ENCODE measurements at places on chromosomes 5 and 9.

- DNase-seq = no peak
Measured at GRCh38 chr9:123129423-123129822, 96.0 kb downstream of the GPR21 start.

DNA sequence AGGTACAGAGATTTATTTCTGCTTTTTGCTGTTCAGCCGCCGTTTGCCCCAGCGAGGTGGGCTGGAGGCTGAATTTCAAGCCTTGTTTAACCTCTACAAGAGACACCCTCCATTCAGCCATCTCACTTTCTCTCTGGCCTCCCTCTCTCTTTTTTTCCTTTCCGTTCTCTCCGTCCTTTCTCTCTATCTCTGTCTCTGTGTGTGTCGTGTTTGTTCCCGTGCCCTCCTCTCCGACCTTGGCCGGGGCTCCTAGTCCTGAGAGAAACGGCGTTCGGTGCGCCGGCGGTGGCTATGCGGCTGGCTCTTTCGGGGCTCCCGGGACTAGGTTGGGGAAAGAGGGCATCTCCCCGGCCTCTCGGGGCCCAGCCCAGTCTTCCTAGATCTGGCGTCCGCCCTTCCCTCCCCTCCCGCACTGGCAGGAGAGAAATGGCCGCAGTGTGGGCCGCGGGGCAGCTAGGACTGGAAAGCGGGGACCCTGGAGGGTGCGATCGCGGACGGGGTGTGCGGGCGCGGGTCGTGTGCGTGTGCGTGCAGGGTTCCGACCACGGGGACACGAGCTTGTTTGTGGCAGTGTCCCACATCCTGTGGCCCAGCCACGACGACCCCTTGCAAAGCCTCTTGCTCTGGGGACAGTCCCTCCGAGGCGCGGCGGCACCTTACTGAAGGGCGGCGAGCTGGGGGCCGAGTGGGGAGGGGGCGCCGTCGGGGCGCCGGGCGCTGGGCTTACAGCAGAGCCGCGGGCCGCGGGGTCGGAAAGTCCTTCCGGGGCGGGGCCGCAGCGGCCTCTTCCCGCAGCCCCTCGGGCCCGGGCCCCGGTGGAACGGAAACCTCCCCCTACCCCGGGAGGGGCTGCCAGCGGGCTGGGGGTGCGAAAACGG is 5.7 kb downstream of the LHX2 start:
- no peak for DNase-seq

DNA sequence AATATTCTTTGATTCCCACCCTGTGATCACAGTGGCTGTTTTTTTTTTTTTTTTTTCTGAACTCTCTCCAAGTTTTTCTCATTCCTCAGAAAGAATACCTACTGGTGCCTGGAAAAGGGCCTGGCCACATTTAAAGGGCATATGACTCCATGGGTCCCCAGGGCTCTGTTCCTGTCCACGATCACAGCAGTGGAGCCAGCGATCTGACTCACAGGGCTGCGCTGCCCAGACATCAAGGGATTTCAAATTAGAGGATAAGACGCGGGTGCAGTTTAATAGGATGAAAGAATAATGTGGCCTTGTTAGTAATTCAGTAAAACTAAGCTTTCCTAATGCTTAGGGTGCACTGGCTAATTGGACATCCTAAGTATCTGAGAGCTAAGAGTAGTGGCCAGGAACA is 175.1 kb upstream of the MSX2 start:
- DNase-seq = no peak

DNA sequence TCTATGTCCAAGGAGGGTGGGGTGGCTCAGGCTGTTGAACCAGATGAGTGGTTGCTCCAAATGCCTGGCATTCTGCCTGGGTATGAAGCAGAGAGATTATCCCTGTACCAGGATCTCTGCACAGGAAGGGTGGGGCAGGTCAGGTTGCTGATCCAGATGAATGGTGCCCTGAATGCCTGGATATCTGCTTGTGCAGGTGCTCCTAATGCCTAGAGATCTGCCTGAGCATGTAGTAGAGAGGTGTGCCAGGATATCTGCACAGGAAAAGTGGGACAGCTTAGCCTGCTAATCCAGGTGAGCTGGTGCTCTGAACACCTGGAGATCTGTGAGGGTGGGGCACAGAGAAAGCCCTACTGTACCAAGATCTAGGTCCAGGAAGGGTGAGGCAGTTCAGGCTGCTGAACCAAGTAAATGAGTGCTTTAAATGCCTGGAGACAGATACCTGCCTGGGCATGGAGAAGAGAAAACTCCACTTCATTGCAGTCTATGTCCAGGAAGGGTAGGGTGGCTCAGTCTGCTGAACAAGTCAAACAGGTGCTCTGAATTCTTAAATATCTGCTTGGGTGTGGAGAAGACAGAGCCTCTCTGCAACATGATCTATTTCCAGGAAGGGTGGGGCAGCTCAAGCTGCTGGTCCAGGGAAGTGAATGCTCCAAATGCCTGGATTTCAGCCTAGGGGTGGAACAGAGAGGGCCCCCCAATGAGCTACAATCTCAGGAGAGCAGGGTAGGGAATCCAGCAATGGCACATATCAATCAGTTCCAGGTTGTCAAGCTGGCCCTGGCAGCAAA is 189.4 kb upstream of the DMRTA1 start:
- DNase-seq = no peak

GRCh38 chr5:137632716-137633115 is 103.2 kb downstream of the KLHL3 start:
- DNase-seq = no peak

DNA sequence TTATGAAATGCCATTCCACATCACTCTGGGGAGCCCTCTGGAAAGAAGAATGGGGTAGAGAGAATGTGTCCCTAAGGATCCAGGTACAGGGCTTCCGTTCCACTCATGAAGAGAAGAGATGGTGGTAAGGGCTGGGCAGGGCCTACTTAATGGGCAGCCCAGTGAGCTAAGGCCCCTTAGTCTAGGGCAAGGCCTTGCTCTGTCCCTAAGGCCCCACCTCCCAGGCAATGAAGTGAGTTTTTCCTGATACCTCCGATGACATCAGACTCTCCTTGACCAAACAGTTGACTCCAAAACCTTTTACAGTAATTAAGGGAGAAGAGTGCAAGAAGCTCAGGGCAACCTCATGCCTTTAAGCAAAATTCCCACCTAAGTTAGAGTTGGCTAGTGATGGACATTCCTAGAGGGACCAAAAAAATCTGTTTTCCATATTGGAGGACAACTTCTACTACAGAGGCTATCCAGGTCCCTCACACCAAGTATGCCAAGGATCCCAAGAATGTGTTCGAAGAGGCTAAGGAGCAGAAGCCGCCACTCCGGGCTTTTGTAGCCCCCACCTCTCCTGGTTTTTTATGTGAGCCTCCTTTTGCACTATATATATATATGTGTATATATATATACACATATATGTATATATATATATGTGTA is 5.9 kb downstream of the KLF9 start:
- no peak for DNase-seq

DNA sequence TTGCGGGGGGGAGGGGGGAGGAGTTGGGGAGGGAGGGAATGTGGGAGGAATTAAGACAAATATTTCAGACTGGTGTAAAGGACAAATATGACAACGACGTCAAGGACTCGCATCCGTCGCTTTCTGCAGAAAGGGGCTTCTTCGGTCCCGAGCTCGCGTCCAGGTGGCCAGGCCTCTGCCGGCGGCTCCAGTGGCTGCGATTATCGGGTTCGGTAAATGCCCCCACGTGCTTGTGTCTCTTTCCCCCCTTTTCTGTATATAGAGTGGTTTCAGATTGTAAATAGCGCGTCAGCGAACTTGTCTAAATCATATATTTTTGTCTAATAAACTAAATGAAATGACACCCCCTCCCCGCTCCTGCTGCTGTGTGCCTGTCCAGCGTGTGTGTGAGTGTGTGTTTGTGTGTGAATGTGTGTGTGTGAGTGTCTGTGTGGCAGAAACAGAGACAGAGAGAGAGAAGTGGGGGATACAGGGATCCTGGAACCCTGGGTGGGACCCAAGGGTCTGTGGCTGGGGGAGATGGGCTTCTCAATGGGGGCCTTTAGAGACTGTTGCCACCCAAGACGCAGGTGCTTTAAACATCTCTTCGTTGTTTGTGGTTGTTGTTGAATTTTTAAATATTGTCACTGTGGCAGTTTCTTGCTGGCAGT is 5.6 kb downstream of the IRX1 start:
- DNase-seq = no peak

DNA sequence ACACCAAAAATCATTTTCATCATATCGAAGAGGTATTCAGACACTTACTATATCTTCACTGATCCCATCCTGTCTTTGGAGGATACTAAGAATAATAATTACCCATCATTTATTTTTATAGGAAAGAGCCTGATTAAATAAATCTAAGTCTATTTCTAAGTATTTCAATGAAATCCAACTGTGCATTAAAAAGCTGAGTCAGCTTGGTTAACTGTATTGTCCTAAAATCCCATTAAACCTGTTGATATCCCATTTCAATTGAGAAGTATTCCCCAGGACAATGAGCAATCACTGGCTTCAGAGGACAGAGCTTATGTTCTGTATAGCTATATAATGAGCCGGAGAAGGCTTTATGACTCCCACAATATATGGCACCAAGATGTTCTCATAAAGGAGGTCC is 142.0 kb upstream of the RORB start:
- no peak for DNase-seq
